Parietal lobe (tissue), 2 donors: ENCODE measurements at places on chromosomes 11 and 22. TPM values are rescaled to one million over a fixed set of nuclear protein-coding genes. Genes with fewer than 3 reads are reported as not detected.

DERL3 gene
- total RNA-seq: 2.2 TPM

HBD gene
- total RNA-seq: not detected

POU2AF2 gene
- total RNA-seq: not detected

RFPL2 gene
- not detected for total RNA-seq

BCO2 gene
- 12.5 TPM for total RNA-seq

TIMP3 gene
- total RNA-seq: 9.4 TPM

MN1 gene
- total RNA-seq: 64.2 TPM

POTEH gene
- not detected for total RNA-seq

IGSF9B gene
- 13.8 TPM for total RNA-seq
